Stimulated activated CD8-positive, alpha-beta memory T cell treated with anti-CD3 and anti-CD28 coated beads, Interleukin-15, amount 100 ng/mL, for 24 hours (primary cell): ENCODE measurements at places on chromosomes 7 and 10.

GRCh38 chr7:4129481-4130122 is 552.5 kb upstream of the FOXK1 start:
- no peak for DNase-seq

DNA sequence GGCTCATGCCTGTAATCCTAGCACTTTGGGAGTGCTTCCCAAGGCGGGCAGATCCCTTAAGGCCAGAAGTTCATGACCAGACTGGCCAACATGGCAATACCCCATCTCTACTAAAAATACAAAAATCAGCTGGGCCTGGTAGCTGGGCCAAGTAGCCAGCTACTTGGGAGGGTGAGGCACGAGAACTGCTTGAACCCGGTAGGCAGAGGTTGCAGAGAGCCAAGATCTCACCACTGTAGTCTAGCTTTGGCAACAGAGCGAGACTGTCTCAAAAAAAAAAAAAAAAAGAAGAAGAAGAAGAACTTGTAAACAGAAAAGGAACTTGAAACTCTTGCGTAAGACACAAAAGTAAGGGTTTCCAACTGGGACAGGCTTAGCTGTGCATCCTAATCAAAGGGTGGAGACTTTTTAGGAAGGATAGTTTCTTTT is 5.6 kb upstream of the IFIT2 start:
- DNase-seq: no peak

- no peak for DNase-seq
Observed at GRCh38 chr10:33237736-33238624, 96.5 kb downstream of the NRP1 start.

DNA sequence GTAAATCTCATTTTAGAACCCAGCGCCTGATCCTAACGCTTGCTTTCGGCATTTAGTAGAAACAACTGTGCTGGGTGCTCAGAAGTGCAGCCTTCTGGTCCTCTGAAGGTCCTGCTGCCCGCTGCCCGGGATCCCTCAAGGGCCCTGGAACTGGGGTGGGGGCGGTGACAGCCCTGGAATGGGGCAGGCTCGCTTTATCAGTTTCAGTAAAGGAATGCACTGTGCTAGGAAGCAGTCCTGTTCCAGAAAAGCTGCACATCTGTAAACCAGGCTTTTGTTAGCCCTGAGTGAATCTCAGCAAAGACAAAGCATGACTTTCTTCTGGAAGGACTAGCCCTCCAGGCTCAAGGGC is 254.6 kb downstream of the TNS3 start:
- DNase-seq: no peak

- DNase-seq: no peak
Observed at GRCh38 chr10:94858005-94858404, 80.5 kb upstream of the CYP2C9 start.

GRCh38 chr7:51731075-51731474 is 414.5 kb upstream of the COBL start:
- no peak for DNase-seq

- no peak for DNase-seq
Observed at GRCh38 chr7:135246191-135246825, 12.7 kb downstream of the STRA8 start.

DNA sequence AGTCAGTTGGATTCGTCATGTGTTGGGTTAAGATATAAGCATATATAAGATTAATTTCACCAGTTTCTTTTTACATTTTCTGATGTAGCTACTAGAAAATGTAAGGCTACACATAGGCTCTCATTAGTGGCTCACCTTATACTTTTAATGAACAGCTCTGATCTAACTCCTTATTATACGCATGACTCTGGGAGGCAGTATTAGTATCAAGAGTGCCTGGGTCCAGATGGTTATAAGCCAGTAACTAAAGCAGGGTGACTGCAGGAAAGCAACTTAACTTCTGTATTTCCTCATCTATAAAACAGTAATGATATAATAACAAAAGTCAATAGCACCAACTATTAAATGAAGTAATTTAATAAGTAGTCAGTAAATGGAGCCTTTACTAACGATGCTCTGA is 1.4 kb upstream of the ELMO1 start:
- DNase-seq: no peak

GRCh38 chr10:75283078-75283670 is 47.4 kb upstream of the COMTD1 start:
- no peak for DNase-seq

DNA sequence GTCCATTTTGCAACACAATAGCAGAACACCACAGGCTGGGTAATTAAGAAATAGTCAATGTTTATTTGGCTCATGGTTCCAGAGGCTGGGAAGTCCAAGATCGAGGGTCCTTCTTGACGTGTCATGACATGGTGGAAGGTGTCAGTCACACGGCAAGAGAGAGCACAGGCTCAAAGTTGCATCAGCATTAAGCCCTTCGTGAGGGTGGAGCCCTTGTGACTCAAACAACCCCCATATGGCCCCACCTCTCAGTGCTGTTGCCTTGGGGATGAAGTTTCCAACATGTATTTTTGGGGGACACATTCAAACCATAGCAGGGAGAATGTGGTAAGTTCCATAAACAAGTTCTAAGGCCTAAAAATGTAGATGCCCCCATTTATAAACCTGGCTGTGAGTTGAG is 24.6 kb upstream of the GTPBP4 start:
- DNase-seq: no peak

DNA sequence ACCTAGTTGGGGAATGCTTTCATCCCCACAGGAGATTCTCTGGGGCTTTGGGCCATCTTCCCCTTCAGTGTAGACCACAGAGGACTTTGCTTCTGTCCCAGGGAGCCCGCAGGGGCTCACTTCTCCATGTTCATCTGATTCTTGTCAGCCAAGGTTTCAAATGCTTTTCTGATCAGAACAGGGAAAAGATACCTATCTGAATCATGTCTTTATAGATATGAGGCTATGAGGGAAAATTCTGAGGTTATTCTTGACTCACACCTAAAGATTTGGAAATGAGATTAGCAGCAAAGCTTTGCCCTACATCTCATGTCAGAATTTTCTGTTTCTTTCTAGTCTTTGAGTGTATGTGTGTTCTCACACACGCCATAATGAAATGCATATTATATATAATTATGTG is 53.3 kb downstream of the FIGNL1 start:
- DNase-seq: no peak

GRCh38 chr10:117454502-117454901 is 79.3 kb upstream of the PDZD8 start:
- DNase-seq: no peak

DNA sequence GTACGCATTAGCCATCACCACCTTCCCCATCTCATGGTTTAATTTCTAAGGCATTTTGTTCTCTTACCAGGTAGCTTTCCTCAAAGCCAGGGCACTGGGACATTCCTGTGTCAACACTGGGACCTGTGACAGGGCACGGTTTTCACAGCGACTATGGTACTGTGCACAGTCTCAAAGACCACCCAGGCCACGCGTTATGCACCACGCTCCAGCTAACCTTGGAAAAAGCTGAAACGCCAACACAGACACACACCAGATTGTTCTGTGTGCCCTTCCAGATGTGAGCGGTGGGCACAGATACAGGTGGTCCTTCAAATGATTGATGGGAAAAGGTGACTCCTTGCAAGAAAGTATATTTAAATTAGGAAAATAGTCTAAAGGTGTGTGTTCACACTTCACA is 337.3 kb downstream of the WDR37 start:
- no peak for DNase-seq

- no peak for DNase-seq
Observed at GRCh38 chr7:46076527-46076926, 155.5 kb upstream of the IGFBP3 start.

- DNase-seq: no peak
Observed at GRCh38 chr7:2209961-2210323, 22.8 kb downstream of the MAD1L1 start.

GRCh38 chr7:157097569-157097968 is 41.2 kb upstream of the UBE3C start:
- no peak for DNase-seq

GRCh38 chr7:27808626-27809025 is 68.7 kb downstream of the TAX1BP1 start:
- no peak for DNase-seq
